ENCODE measurements at places on chromosomes 4 and X. TPM values are rescaled to one million over a fixed set of nuclear protein-coding genes. Genes with fewer than 3 reads are reported as not detected.

DNA sequence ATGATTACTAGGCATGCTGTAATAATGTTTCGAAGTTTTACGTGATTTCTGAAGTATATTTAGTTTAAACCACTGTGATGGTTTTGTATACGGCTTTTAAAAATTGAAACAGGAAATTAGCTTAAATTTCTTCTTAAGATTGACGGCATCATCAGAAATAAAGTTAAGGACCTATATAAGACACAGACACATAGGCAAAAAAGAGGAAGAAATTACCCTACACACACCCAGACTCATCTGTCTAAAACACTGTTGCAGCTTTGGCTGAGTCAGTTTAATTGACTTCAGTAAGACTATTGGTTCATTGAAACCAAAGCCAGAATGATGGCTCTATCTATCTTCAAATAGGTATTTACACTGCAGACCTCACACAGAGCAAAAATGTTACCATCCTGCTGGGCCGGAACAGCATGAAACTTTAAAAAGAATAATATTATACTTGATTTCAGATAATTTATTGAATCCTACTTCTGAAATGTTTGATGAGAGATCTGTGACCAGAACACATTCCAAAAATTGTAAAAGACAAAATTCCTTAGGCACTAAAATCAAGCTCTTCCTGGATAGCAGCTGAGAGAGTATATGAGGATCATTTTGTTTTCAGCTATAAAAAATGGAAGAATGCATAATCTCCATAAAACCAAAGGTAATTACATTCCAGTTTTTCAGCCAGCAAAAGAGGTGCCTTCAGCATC is 4.5 kb downstream of the HHIP start:
- no peak for DNase-seq

The TLR10 gene
- not detected for total RNA-seq

The C4orf50 gene
- 0.02 TPM for total RNA-seq

The GPRIN3 gene
- total RNA-seq: 1.6 TPM

DNA sequence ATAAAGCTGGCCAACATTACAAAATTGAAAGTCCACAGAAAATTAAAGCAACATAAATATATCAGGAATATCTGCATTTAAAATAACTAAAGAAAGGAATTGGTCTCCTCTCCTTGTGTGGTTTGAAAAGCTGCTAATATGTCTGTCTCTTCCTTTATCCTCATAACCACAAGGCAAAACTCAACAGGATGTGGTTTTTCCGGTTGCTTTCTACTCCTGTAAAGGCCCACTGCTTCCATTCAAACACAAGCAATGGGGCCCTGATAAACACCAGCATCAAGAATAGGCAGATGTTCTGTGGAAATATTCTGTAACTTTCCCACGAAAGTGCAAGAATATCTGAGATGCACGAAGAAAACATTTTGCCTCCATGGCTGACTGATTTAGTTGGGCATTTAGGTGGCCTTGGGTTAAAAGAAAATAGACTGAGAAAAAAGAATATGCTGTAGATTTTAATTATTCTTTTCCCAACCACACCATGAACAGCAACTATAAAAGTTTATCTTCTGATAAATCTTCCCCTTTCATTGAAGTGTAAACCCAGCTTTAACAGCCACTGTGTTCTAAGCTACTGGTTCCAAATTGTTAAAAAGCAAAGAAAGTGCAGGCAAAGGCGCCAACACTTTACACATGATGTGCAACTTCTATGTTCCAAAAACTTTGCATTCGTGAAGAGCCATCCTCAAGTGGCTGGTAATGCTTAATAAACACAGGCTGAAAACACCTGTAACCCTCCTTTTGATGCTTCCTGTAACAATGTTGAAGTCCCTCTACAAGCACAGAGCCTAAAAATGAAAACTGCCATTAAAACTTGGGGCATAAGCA is 50.5 kb upstream of the NDST3 start:
- no peak for DNase-seq

DNA sequence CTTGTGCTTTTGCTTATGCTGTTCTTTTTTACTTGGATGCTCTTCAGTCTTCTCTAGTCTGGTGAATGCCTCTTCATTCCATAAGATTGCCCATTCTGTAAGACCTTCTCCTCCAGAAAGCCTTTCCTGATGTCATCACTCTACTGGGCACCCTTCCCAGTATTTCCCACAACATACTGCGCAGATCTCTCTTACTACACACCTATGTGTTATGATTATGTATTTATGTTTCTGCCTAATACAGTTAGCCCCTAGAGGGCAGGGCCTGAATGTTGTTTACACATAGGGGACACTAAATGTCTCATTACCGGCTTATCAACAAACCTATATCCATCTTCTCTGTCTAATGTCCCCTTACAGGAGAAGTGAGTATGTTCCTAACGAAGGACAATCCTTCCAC is 21.1 kb downstream of the AIFM1 start:
- no peak for DNase-seq

The KDR gene
- total RNA-seq: 44.1 TPM

The TREX2 gene
- 0.83 TPM for total RNA-seq

- DNase-seq: no peak
Observed at GRCh38 chr4:80097400-80098177, 24.6 kb upstream of the ANTXR2 start.

GRCh38 chrX:41116948-41117347 is 31.7 kb downstream of the USP9X start:
- no peak for DNase-seq

GRCh38 chr4:104128031-104128849 is 366.5 kb downstream of the CXXC4 start:
- no peak for DNase-seq

DNA sequence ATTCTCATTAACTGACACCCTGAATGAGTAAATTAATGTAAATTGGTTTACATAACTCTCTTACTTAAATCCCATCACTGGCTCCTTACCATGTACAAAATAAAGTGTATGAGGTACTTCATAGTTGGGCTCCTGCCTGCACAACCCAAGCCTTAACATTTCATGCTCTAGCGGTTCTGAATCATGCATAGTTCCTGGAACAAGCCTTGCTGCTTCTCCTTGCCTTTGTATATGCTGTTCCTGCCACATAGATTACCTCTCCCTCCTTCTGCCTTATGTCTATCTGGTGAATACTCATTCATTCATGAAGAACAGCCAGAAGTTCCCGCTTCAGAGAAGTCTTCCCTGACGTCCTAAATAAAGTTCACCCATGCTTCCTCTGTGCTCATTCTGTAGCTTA is 594.7 kb downstream of the SMARCA1 start:
- DNase-seq: no peak

- DNase-seq: no peak
Observed at GRCh38 chr4:81505726-81506125, 34.0 kb upstream of the RASGEF1B start.

DNA sequence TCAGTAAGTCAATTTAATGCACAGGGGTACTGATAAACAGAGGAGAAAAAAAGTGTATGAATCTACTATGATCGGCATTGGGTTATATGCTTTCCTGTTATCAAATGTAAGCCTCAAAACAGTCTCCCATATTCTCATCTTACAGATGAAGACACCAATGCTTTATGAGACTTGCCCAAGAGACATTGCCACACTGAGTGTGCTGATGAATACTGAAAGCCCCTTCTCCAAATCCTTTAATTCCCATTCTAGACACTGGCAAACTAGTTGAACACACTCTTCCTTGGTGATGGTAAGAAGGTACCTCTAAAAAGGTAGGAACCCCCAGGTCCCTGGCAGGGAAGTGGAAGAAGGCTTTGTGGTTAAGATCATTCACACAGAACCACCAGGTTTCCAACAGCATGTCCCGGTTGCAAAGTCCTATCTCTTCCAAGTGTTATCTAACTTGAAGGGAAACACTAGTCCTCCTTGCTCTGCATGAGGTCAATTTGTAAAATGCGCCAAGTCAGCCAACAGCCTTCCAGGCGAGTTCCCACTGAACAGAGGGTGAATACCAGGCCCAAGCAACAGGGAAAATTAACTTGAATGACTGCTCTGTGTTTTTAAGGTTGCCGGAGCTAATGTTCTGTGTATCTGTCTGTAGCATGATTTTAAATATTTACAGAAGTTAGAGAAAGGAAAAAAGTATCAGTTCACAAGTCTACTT is 5.1 kb downstream of the SETD7 start:
- no peak for DNase-seq

GRCh38 chr4:138758876-138759553 is 256.6 kb upstream of the NOCT start:
- DNase-seq: no peak

DNA sequence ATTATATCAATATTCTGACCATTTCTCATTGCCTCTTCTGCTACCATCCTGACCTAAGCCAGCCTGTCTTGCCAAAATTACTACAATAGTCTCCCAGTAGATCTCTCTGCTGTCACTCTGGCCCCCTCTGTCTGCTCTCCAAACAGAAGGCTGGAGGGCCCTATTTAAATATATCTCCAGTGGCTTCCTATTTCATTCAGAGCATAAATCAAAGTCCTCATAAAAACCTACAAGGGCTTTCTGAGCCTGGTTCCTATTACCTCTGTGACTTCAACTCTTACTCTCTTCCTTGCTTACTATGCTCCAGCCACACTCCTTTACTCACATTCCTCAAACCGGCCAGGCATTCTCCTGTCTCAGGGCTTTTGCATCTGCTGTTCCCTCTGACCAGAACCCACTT is 19.0 kb downstream of the IGSF1 start:
- DNase-seq: no peak

GRCh38 chr4:175657571-175657970 is 154.5 kb downstream of the GPM6A start:
- no peak for DNase-seq

- no peak for DNase-seq
Observed at GRCh38 chr4:99947608-99948007, 1.2 kb upstream of the DNAJB14 start.

The PCDH19 gene
- total RNA-seq: 6.8 TPM

DNA sequence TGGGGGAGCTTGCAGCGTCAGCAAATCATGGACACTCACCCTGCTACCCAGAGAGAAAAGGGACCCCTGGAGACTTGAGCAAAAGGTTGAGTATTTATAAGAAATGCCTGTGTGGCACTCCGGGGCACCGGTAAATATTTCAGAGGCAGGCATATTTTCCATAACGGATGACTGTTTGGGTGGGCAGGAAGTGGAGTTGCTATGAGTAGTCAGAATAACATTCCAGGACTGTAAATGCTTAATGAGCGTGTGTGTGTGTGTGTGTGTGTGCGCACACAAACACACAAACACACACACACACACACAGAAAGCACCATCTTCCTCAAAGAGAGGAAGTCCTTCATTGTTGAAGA is 74.6 kb downstream of the MXRA5 start:
- DNase-seq: no peak

The SHROOM2 gene
- 12.5 TPM for total RNA-seq

GRCh38 chrX:129716507-129716906 is 22.3 kb upstream of the XPNPEP2 start:
- DNase-seq: no peak

The SULT1B1 gene
- total RNA-seq: 0.34 TPM

The ZGRF1 gene
- 20.1 TPM for total RNA-seq

- no peak for DNase-seq
Observed at GRCh38 chr4:26377328-26378311, 56.8 kb downstream of the RBPJ start.

The HADH gene
- total RNA-seq: 48.8 TPM

DNA sequence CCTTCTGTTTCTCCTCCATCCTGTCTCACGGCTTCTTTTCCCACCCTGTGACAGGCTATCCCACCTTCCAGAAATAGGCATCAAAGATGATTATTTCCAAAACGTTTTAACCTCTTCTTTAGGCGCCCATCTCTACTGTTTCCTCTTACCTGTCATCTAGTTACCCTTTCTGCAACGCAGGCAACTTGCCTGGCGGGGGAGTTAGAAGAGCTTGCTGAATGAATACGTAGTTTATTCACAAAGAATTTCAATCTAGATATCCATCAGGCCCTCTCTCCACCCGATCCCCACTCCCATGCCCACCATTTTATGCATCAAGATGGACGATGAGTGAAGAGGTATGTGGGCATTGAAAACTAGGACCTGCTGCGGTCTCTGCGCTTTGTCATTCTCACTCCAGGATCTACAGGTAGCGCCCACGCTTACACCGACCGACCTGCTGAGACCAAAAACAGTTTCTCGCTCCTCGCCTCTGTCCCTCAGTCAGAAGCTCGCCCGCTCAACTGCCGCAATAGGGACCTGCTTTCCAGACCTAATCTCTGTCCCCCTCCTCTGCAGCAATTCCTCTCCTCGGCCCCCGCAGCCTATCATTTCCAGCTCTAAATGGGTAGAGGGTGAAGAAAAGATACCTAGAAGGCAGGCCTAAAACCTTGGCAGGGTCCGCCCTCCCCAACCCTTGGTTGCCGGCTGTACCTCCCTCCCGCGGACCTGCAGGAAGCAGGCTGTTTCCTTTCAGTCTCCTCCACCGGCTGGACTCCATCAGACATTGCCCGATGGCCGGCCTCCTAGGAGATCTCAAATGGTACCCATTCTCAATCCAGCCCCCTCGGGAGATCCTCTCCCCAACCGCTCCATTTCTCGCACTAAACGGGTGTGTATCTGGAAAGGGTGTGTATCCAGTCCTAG is 624 bp downstream of the BEX5 start:
- no peak for DNase-seq

GRCh38 chr4:11698846-11699590 is 270.3 kb upstream of the HS3ST1 start:
- DNase-seq: no peak

- DNase-seq: no peak
Observed at GRCh38 chr4:119132306-119132705, 3.3 kb upstream of the MYOZ2 start.

GRCh38 chrX:136819031-136819703 is 38.4 kb upstream of the ARHGEF6 start:
- DNase-seq: no peak

DNA sequence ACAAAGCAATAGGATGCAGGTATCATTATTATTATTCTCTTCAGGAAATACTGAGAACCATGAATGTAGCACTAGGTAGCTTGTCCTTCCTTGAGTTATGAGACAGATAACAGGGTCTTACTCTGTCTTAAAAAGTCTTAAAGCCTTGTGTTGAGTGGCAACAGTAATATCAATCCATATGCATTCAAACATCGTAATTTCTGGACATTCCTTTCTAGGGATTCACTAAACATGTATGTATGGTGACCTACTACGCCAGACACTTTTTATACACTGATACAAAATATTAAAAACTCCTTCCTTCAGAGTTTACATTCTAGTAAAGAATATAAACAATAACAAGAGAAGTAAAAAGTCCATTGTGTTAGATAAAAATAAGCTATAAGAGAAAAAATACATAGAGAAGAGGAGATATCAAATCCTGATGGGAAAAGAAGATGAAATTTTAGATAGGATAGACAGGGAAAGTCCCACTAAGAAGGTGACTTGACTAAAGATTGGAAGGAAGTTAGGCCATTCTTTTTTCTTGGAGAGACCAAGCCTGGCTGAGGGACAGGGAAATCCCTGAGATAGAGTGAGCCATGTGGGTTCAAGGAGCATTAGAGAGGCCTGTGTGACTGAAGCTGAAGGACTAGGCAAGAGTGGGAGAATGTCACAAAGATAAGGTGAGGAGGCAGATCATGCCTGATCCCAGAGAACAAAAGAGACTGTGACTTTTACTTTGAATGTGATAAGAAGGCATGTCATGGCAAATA is 5.0 kb upstream of the DDX60L start:
- DNase-seq: no peak

DNA sequence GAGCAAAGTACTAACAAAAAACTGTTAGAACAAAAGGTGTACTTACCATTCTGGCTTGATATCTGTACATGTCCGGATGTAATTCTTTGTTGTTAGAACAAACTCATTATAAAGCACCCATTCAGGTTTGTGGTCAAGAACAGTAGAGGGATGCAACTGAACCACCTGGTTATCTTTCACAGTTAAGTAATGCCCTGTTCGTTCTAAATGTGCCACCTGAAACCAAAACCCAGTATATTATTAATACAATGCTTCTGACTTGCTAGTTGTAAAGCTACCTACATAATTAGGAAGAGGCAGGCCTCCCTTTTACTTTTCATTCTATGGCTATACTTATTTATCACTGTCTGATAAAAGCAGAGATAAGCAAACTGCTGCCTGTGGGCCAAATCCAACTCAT is 54.8 kb downstream of the DHX15 start:
- no peak for DNase-seq
